ENCODE measurements at places on chromosomes 1 and 21. TPM values are rescaled to one million over a fixed set of nuclear protein-coding genes. Genes with fewer than 3 reads are reported as not detected.

DNA sequence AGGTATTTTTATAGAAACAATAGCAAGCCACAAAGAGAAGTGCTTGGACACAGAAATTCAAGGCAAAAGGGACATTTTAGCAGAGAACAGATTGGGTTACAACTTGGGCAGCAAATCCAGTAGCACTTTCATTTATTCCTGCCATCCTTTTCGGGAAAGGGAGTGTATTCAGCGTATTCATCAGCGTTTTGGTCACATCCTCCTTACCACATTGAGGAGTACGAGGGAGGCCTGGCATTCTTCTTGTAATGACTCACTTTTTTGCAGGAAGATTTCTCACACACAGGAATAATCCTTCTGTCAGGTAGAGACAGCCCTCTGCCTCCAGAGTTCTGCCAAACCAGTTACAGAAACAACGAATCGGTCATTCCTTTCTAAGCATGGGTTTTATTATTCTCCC is 18.1 kb upstream of the FAM78B start:
- no peaks in the 10 kb centered on the region for H3K36me3 ChIP-seq
- peaks cover 16% of the 10 kb centered on the region for H3K27me3 ChIP-seq
- H3K4me3 ChIP-seq: no peak overlapping the region
- H3K27ac ChIP-seq: no peak overlapping the region

- no peak for DNase-seq
- peaks cover 59% of the 10 kb centered on the region for H3K27me3 ChIP-seq
- H3K4me1 ChIP-seq: peaks cover 15% of the 10 kb centered on the region
- H3K27ac ChIP-seq: no peak overlapping the region
Observed at GRCh38 chr1:98044071-98044697, 123.3 kb upstream of the DPYD start.

- no peaks in the 10 kb centered on the region for H3K36me3 ChIP-seq
- no peak overlapping the region for H3K27ac ChIP-seq
- no peak overlapping the region for H3K4me3 ChIP-seq
- peaks cover 13% of the 10 kb centered on the region for H3K27me3 ChIP-seq
- no peaks in the 10 kb centered on the region for H3K4me1 ChIP-seq
Observed at GRCh38 chr21:43280949-43281633, 112.3 kb downstream of the CRYAA start.

GRCh38 chr1:81618376-81618775 is 182.4 kb upstream of the ADGRL2 start:
- H3K27me3 ChIP-seq: no peaks in the 10 kb centered on the region
- no peak overlapping the region for H3K4me3 ChIP-seq
- H3K36me3 ChIP-seq: no peaks in the 10 kb centered on the region
- no peaks in the 10 kb centered on the region for H3K4me1 ChIP-seq
- no peak for DNase-seq

The SARS1 gene
- total RNA-seq: 90.8 TPM

Data from T-helper 17 cell (primary cell).